NCI-H187 (cell line): ENCODE measurements at places on chromosomes 6 and 20.

DNA sequence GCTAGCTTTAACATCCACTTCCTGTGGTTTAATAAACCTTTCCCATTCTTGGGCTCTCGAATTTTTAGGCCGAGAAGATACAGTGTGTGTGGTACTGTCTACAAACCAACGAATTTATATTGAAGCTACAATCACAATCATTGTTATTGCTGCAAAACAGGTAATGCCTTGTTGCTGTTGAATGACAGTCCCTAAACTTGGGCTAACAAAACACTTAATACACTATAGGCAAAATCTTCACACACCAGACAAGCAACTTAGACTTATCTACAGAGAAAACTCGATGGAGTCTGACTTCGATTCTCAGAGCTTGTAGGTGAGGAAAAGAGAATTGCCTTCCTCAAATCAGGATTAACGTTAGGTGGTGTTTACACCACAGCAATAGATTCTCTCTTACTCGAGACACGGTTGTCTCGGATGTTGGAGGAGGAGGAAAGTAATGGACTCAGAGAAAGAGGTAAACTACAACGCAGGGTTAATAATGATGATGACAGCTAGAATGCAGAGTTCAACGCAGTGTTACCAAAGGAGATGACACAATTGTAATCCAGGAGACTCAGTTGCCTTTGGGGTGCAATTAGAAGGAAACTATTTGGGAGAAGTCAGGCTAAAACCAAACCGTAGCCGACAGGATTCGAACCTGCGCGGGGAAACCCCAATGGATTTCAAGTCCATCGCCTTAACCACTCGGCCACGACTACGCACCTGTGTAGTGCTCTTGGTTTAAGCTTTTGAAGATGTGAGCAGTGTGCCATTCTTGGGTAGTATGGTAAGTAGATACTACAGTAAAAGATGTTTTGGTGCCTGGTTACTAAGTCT is 32.5 kb upstream of the ZNF184 start:
- no peak for DNase-seq

DNA sequence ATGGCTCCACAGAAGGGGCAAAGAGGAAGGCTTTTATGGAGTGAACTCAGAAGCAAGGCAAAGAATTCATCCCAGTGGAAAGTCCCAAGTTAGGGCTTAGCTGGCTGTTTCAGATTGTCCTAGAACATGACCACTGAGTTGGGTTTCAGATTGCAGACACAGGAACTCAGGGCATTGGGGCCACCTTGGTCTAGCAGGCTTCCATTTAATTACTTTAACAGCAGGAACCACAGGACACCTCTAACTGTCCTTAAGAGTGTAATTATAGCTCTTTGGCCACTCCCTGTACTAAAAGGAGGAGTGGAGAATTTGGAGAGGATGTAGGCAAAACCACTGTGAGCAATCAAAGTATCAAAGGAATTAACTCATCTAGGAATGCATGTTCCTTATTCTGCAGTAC is 150.6 kb upstream of the AGPAT4 start:
- no peak for DNase-seq

DNA sequence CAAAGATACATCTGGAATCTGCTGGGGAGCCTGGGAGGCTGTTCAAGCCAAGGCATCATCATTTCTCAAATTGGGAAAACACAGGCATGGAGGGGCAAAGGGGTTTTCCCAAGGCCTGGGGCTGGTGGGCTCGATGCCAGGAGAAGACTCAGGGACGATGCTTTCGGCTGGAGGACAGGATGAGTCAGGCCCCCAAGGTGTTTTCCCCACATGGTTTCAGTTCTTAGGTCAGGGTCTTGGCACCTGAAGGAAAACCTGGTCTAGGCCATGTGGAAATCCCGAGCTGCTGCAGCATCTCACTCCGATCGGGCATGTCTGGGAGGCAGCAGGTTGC is 348.1 kb downstream of the CDC5L start:
- DNase-seq: no peak

DNA sequence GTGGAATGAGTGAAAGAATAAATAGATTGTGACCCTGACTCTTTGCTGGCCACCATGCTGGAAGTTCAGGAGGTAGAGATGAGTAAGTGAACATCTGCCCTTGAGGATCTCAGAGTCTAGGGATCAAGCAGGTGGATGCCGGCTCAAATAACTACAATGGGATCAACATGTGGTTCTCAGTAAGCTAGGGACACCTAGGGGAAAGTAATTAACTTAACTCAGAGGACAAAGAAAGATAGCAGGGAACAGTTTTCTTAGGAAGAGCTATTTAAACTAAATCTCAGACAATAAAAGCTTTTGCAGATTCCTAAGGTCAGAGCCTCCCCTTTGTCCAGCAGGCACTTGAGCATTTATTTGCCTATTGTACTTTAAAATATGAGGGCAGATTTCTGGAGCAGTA is 29.1 kb downstream of the SLC13A3 start:
- DNase-seq: no peak

DNA sequence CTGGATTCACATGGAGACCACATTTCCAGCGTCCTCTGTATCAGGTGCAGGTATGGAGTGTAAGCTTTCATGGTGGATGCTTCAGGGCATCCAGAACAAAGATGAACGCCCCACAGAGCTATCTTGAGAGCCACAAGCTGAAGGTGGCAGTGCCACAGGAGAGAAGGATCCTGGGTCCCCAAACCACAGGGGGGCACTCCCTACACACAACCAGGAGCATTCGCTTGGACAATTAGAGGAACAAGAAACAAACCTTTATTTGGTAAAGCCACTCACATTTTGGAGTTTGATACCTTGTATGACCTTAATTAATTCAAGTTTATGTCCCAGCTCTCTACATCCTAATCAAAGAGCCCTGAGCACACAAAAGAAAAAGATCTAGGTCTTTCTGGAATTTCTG is 406.3 kb downstream of the PREX1 start:
- no peak for DNase-seq

DNA sequence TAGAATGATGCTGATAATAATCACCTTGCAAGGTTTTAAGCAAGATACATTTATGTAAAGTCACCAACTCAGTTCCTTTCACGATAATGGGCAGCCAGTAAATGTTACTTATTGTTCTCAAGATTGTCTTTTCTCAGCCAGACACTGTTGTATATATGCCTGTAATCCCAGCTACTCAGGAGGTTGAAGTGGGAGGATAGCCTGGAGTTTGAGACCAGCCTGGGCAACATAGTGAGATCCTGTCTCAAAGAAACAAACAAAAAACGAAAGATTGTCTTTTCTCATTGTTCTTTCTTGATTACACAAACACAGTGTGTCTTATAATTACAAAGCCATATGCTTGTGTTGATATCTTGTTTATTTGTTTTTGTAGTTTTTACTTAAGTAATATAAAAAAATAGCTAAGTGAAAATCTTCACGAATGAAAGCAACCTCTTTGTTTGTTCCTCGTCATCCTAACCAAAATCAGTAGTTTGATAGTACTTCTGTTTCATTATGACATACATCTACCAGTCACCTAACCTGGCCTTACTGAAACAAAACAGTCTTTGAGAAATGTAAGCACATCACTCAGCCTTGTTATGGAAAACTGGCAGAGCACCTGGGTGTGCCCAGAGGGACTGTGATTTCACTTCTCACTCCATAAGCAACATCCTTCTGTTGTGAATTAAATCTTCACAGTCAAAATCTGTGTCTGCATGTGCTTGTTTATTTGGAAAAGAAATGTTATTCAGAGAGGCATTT is 436.2 kb upstream of the SOX4 start:
- no peak for DNase-seq

DNA sequence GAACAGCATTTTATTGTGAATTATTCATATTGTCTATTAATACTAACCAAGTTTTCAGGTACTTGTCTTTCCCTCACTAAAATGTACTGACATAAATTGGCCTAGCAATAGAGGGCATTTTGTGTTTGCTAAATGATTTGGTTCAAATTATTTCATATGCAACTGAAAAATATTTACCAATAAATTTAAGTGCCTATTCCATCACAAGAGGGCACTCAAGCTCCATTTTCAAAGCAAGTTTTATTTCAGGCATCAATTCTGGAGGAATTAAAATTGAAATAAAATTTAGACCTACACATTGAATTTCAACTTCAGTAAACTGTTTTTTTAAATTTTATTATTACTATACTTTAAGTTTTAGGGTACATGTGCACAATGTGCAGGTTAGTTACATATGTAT is 114.3 kb upstream of the SYNCRIP start:
- no peak for DNase-seq

DNA sequence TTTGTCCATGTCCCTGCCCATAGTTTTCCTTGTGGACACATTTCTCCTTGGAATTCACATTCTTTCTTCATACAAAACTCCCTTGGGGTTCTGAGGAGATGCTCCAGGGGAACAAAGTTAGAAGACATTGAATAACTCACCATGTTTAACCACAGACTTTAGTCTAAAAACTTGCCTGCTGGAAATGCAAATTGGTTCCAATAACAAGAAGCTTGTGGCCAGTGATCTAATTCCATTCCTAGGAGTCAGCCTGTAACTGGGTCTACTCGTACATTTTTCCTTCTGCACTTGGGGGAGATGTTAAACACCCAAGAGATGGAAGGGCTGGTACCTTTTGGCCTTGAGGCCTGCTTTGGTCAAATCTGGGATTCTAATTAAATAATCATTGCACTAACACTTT is 60.2 kb downstream of the SCML4 start:
- no peak for DNase-seq

DNA sequence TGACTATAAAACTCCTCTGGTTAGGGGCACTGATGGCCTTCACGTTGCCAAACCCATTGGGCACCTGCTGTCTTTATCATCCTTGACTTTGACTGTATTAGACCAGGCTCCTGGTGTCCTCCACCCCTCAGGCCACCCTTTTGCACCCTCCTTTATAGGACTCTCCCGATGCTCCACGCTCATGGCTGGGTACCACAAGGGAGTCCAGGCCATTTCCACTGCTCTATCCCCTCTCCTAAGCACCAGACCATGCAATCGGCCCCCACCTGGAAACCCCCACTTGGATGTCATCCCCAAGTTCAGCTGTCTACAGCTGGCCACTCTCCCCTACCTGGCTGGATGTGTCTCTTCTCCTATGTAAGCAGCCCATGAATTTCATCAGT is 115.2 kb downstream of the TOX2 start:
- no peak for DNase-seq

- no peak for DNase-seq
Observed at GRCh38 chr20:31764641-31765305, 25.7 kb downstream of the TPX2 start.

GRCh38 chr6:127939442-127940066 is 38.7 kb upstream of the THEMIS start:
- DNase-seq: no peak

- DNase-seq: no peak
Observed at GRCh38 chr6:135097172-135097571, 42.5 kb upstream of the HBS1L start.

GRCh38 chr6:10831609-10832008 is 6.7 kb downstream of the MAK start:
- DNase-seq: no peak

DNA sequence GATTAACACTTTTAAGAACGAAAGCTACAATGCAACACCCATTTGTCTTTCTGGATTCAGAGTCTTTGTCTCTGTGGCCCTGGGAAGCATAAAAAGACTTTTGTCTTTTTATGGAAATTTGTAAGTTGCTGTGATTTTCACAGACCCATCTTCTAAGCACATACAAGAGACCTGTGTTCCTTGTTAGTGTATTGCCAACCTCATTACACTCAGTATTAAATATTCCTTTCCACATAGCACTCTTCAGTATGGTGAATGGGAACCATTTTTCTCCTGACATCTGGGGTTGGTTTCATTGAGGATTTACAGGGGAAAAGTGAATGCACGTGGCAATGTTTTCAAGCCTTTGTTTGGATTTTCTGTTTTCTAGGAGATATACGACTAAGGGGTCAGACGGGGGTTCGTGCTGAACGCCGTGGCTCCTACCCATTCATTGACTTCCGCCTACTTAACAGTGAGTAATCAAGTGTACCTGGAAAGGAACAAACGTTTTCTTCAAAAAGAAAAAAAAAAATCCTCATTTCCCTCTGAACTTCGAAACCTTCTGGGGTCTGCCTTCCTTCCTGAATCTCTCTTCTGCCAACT is 141.7 kb downstream of the MTFR2 start:
- no peak for DNase-seq

DNA sequence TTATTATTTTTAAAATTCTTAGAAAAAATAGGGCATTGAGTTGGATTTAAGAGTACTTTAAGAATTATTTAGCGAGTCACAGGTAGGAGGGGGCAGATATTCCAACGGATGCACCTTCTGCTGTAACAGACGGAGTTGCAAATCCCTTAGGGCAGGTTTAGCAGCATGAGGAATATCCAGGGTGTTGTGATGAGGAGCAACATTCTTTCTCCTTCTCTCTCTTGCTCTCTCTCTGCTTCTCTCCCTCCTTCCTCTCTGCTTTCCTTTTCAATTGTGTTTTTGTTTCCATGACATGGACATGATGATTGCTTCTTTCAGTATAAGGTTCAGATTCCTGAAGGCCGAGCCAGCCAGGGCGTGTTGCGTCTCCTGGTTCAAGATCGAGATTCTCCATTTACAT is 28.9 kb downstream of the CDH26 start:
- no peak for DNase-seq

DNA sequence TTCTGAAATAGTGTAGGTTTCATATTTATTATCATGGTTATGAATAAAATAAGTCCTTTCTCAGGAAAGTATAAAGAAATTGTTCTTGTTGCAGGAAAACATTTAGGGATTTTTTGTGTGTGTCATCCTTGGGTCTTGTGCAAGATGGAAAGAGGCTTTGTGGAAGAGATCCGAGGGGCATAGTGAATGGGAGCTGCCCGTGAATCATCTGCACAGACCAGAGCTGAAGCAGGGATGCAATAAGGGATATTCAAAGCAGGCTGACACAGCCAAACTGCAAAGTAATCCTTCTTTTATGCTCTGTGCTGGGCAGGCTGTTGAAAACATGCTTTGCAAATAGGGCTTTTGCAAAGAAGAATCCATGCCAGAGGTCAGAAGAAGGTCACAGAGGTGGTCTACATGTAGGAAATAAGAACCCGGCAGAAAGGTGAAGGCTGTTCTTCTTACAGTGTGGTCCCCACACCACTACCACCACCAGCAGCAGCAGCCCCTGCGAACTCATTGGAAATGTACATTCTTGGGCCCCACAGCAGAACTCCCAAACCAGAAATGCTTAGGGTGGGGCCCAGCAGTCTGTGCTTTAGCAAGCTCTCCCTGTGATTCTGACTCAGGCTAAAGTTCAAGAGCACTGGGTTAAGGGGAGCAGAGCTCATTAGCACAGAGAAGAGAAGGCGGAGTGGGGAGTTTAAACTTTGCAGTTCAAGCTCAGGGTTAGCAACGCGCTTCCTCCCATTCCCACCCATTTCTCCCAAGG is 237.6 kb downstream of the QKI start:
- DNase-seq: no peak

DNA sequence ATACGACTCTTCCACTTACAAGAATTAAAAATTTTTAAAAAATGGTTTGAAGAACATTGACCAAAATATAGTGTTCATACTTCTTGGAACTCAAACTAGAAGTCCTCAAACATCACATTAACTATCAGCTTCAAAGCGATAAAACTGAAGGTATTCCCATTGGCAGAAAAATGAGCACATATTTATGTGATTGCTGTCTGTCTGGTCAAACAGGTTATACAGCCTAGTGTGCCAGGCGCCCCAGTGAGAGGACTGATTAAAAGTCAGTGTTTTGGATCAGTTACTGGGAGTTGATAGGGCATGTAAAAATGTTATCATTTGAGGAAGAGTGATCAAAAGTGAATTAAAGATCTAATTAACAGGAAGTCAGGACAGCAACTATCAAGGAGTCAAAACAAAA is 738.8 kb downstream of the HDGFL1 start:
- no peak for DNase-seq
